ENCODE measurements at places on chromosomes 2 and 18. TPM values are rescaled to one million over a fixed set of nuclear protein-coding genes. Genes with fewer than 3 reads are reported as not detected.

GRCh38 chr2:184849516-184849915 lies 251.2 kb downstream of the ZNF804A start:
- DNase-seq: no peak
- no peaks in the 10 kb centered on the region for H3K4me1 ChIP-seq
- H3K27me3 ChIP-seq: no peaks in the 10 kb centered on the region
- no peak overlapping the region for H3K4me3 ChIP-seq
- no peak overlapping the region for H3K27ac ChIP-seq
- H3K36me3 ChIP-seq: no peaks in the 10 kb centered on the region

- no peaks in the 10 kb centered on the region for H3K36me3 ChIP-seq
- DNase-seq: no peak
- no peaks in the 10 kb centered on the region for H3K4me1 ChIP-seq
- no peaks in the 10 kb centered on the region for H3K27me3 ChIP-seq
- H3K4me3 ChIP-seq: no peak overlapping the region
- H3K27ac ChIP-seq: no peak overlapping the region
Measured at GRCh38 chr2:221845021-221845365, 272.9 kb upstream of the EPHA4 start.

- DNase-seq: no peak
- no peaks in the 10 kb centered on the region for H3K4me1 ChIP-seq
- H3K36me3 ChIP-seq: no peaks in the 10 kb centered on the region
Measured at GRCh38 chr18:2135309-2135708, 436.0 kb downstream of the METTL4 start.

DNA sequence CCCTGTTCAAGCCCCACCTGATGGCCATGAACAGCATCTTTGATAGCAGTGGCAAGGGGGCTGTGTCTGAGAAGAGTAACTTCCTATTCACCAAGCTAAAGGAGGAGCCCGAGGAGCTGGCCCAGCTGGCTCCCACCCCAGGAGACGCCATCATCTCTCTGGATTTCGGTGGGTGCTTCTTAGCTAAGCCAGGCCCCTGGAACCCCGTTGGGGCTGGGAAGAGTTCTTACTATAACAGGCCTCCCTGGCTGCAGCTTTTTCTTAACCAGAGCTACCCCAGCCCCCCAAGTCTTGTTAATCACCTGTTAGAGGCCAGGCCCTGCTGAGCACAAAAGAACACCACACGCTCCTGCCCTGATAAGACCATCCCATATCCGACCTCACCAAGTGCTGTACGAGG lies 79.4 kb downstream of the EPAS1 start:
- no peak overlapping the region for H3K27ac ChIP-seq
- DNase-seq: no peak
- no peaks in the 10 kb centered on the region for H3K36me3 ChIP-seq
- no peak overlapping the region for H3K4me3 ChIP-seq
- H3K27me3 ChIP-seq: no peaks in the 10 kb centered on the region
- peaks cover 4% of the 10 kb centered on the region for H3K4me1 ChIP-seq

- peaks cover 4% of the 10 kb centered on the region for H3K4me1 ChIP-seq
- H3K36me3 ChIP-seq: no peaks in the 10 kb centered on the region
- DNase-seq: peak; percentile 68
- H3K27me3 ChIP-seq: no peaks in the 10 kb centered on the region
Measured at GRCh38 chr18:75208836-75209128, 157 bp downstream of the PTGR3 start.

GRCh38 chr2:38076710-38077430 lies 919 bp upstream of the CYP1B1 start:
- peak overlapping the region; percentile 20 for H3K4me3 ChIP-seq
- H3K36me3 ChIP-seq: no peaks in the 10 kb centered on the region
- no peaks in the 10 kb centered on the region for H3K27me3 ChIP-seq
- no peak overlapping the region for H3K27ac ChIP-seq
- H3K4me1 ChIP-seq: no peaks in the 10 kb centered on the region

DNA sequence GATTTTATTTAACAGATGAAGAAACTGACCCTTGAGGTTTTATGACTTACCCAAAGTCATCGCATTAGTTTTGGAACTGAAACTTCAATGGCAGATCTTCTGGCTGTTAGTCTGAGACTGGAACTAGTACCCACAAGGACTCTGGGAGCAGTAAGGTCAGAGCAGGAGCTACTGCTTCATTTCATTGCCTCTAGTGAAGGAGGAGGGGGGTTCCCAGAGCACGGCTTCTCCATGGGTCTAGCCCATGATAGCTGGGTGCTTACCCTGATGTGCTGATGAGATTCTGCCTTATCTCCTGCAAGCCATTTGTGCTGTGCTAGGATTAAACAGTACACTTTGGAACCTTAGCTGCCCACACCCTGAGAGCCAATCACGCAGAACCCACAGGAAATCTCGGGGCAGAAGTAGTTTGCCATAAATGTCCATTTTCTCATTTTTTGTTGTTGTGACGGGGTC lies 5.4 kb upstream of the RNASEH1 start:
- H3K27ac ChIP-seq: no peak overlapping the region
- H3K36me3 ChIP-seq: no peaks in the 10 kb centered on the region

KIAA2012 gene
- total RNA-seq: not detected

ABCG8 gene
- total RNA-seq: not detected

ZNF804A gene
- 0.23 TPM for total RNA-seq

SPATA3 gene
- total RNA-seq: not detected
